ENCODE measurements at places on chromosomes 3 and 15.
A peak's percentile ranks its signal among the peaks of the same experiment; 100 is the strongest.

GRCh38 chr3:57518276-57518915 lies 25.7 kb downstream of the DNAH12 start:
- no peak for DNase-seq

- peak; percentile 94 for DNase-seq
Measured at GRCh38 chr15:77014132-77015081, 19.5 kb downstream of the PSTPIP1 start.

- no peak for DNase-seq
Measured at GRCh38 chr15:85064710-85065109, 83.1 kb downstream of the PDE8A start.

DNA sequence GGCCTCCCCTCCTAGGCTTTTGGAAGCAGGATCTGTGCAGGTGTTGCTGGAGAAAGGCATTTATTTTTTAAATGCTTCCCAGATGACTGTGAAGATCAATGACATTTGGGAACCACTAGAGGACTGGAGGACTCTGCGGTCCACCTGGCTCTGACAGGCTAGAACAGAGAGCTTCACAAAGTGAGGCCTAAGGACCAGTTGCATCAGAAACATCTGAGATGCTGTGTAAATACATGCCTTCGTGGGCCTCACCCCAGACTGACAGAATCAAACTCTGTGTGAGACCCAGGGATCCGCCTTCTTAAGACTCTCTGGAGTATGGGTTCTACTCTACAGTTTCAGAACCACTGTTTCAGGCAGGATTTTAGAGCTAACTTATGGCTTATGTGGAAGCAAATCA lies 105.0 kb upstream of the ICE2 start:
- DNase-seq, result no peak

- no peak for DNase-seq
Measured at GRCh38 chr3:153232851-153233271, 70.8 kb downstream of the RAP2B start.
